IPS-NIHi11 (cell line): ENCODE measurements at places on chromosomes 11 and 22.

- DNase-seq: no peak
Observed at GRCh38 chr11:76579056-76579751, 91.3 kb downstream of the LRRC32 start.

DNA sequence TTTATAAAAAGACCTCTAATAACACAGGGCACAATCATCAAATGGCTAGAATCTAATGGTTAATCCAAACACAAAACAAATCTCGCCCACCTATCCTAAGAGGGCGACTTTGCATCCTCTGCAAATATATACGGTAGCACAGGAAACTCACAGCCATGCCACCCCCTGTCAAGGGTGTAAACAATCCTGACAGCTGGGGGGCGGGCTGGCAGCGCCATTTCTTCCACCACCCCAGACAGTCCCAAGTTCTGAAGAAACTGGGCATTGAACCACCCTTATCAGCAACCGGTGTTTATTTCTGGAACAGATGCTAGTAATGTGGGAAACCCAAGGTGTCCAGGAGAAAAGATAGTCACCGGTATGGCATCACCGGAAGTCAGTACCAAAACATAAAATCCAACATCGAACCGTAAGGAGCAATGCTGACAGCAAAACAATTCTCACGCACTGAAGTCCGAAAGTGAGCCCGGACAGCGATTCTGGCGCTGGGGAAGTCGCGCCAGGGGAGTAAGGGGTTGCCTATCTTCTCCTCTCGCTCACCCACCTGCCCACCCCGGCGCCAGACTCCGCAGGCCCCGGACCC, 825 bp downstream of the FBXO3 start:
- DNase-seq: no peak

GRCh38 chr11:39021539-39021938, 2423.5 kb upstream of the RAG2 start:
- no peak for DNase-seq

GRCh38 chr11:18285841-18286240, 19.8 kb downstream of the SAA1 start:
- no peak for DNase-seq

- DNase-seq: peak; percentile 60
Observed at GRCh38 chr11:79708319-79708932, 267.6 kb upstream of the TENM4 start.

GRCh38 chr22:30287648-30288418, 1.5 kb downstream of the CASTOR1 start:
- peak; percentile 85 for DNase-seq

DNA sequence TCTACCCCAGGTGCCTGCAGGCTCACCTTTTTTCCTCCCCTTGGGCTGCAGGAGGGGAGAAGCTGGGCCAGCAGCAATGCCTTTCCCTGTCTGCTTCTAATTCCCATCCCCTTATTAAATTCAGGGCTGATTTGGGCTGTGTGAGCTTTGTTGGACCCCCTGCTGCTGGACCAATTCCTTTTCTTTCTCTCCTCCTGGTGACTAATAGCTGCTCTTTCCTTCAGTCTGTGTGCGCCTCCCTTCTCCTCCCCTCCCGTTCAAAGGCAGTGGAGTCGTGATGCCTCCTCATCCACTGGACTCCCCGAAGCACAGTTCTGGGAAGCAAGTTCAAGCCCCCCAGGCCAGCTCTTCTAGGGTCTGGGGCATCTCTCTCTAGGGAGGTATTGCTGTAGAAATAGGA, 567.9 kb upstream of the CADM1 start:
- DNase-seq: peak; percentile 29

GRCh38 chr11:72703267-72704008, 29.2 kb upstream of the PDE2A start:
- peak; percentile 81 for DNase-seq

GRCh38 chr11:43316451-43316850, 4.7 kb downstream of the API5 start:
- no peak for DNase-seq

GRCh38 chr22:32380991-32381390, 23.3 kb downstream of the RFPL3 start:
- no peak for DNase-seq

DNA sequence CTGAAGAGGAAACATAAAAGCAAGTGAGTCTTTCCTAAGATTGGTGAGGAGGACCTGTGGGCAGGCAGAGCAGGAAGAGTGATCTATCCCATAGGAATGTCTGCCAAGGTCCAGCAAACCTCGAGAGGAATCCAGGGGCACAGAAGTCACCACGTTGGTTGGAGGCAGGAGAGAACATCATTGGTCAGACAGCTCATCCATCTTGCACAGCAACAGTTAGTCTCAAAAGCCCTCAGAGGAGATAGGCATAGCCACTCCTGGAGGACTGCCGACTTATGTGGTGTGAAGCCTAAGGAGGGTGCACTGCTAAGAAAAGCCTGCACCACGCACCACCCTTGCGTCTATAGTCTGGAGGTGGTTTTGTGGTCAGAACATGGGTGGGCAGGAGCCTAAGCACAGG, 109.1 kb downstream of the RASSF10 start:
- DNase-seq: no peak

GRCh38 chr22:31177420-31178162, 17.6 kb downstream of the RNF185 start:
- DNase-seq: no peak

DNA sequence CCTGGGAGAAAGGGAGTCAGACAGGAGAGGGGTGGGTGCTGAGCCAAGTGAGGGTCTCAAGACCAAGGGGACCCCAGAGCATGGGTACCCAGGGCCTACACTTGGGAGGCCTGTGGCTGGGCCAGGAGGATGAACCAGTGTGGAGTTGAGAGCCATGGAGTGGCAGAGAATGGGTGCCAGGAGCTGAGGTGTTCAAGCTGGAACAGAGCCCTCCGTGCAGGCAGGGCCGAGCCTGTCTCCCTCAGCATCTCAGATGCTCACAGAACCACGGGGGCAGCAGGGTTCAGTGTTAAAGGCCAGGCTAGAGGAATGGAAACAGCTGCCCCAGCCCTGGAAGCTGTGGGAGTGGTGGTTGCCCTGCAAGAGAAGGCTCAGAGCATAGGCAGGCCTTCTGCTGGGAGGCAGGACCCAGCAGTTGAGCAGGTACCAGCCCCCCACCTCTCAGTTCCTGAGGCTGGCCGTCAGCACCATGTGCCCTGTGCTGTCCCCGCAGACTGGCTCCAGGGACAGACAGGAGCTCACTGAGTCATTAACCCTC, 32.3 kb downstream of the RSPH14 start:
- no peak for DNase-seq

GRCh38 chr11:47337229-47337924, 15.1 kb downstream of the MYBPC3 start:
- no peak for DNase-seq

DNA sequence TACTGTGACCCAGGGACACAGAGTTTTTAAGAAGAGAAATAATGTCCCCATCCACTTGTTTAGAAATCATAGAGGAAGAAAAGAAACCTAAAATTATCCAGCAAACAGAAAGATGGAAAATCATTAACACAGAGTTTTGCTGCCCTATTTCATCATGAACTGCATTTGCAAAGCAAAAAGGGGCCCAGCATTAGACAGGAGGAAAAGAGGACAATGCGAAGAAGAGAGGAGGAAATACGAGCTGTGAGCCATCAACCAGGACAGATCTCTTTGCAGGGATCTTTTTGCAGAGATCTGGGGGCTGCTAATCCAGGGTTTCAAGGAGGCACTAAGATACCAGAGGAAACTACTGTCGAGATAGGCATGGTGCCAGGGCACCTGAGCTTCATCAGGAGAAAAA, 14.4 kb upstream of the NCAM1 start:
- DNase-seq: no peak
